ENCODE measurements at places on chromosomes 4 and X. TPM values are rescaled to one million over a fixed set of nuclear protein-coding genes. Genes with fewer than 3 reads are reported as not detected.

The DKK2 gene
- not detected for total RNA-seq

The MXRA5 gene
- total RNA-seq = not detected

The SSR4 gene
- total RNA-seq = 561 TPM

The RTL9 gene
- total RNA-seq = not detected

The PPBP gene
- total RNA-seq = not detected

The POF1B gene
- total RNA-seq = 48.7 TPM

DNA sequence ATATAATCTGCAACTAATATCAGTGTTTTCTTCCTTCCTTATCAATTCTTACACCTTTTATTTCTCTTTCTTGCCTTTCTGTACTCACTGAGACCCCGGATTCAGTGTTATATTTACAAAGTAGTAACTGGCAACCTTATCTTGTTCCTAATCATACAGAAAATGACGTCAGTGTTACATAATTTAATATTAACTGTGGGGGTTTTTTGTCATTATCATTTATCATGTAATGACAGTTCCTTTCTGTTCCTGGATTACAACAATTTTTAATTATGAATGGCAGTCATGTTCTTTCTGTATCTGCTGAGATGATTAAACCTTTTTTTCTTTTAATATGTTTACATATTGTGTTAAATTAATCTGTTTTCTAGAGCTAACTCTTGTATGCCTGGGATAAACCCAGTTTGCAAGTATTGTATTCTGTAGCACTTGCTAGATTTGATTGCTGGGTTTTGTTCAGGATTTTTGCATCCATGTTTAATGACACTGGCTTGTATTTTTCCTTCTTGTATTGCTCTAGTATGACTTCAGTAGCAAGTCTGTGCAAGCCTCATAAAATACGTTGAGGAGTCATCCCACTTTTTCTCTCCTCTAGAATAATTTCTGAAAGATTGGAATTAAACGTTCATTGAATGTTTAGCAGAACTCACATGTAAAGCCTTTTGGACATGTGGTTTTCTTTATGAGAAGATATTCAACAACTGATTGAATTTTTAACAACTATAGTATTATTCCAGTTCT, 10.4 kb upstream of the HSPA4L start:
- DNase-seq = no peak

DNA sequence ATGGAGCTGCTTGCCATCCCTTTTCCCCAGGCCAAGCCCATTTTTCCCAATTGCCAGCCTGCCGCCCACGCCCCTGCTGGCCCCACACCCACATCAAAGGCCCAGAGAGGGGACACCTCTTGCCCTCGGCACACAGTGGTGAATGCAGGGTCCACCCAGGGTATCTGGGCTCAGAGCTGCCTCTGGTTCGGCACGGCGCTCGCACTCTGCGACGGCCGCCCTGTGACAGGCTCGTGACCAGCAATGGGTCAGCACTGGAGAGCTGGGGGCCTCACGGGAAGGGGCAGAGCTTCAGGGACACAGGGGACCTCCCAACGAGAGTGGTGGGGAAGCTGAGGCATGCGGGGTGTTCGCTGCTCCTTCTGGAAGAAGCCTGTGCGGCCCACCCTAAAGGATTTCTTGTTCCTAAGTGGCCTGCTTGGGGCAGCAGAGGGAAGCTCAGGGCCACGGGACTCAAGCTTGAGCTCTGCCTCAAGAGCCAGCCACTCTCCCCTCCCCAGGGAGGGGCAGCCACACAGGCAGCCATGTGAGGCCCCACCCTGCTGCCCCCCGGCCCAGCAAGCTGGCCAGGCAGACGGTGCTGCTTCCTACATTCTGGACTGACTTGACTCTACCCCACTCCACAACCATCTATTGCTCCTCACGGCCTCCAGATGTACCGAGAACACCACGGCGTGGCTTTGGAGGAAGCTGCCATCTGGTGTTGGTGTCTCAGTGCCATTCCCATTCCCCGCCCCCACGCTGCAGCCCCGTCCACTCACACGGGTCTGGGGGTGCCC, 73.7 kb downstream of the ABLIM2 start:
- DNase-seq = no peak

GRCh38 chr4:26860922-26861433, 337 bp downstream of the STIM2 start:
- DNase-seq = peak; percentile 65

- DNase-seq = no peak
Observed at GRCh38 chr4:40875507-40876150, 125.9 kb downstream of the NSUN7 start.

- no peak for DNase-seq
Observed at GRCh38 chrX:118058924-118059323, 57.7 kb downstream of the KLHL13 start.

GRCh38 chr4:73874386-73874785, 5.2 kb downstream of the CXCL1 start:
- DNase-seq = no peak

DNA sequence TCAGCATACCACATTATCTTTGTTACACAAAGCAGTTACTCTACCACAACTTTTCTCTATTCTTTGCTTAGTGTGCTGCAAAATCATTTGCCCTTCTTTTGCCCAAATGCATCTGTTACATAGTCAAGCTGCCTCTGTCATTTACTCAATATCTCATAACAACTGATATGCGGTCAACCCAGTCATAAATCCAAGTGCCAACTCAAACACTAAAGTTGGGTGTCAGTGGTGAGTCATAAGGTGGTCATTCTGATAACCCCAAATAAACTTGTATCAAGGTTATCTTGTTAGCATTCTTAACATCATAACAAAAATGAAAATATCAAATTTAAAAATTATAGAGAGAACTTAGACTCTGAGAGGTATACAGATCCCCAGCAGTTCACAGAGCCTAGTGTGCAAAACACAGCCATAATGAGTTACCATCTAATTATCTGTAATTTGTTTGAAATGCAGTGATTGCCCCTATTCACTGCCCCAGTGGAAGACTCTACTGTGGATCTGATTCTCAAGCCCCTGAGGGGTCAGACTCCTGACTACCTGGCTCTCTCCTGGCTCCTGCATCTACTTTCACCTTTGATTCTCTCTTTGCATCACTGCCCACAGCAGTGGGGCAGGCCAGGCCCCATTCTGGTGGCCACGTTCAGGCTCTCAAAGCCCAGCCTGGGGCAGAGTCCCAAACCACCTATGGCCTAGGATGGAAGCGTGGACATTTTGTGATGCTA, 29.2 kb downstream of the TBC1D9 start:
- DNase-seq = peak; percentile 62

DNA sequence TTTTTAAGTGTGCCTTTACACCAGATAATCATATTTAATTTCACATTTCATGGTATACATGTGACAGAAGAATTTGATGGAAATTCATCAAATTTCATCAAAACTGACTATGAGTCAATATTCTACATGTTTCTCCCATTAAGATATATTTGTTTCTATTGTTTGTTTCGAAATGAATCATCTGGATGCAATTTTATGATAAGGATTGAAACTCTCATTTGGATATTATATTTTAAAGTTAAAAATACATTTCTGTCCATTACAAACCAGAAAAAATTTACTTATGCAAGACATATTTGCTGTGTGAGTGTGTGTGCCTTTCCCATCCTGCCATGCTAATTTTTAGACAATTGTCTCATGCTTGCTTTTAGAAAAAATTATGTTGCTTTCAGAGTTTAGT, 52.2 kb downstream of the SULT1B1 start:
- DNase-seq = no peak

DNA sequence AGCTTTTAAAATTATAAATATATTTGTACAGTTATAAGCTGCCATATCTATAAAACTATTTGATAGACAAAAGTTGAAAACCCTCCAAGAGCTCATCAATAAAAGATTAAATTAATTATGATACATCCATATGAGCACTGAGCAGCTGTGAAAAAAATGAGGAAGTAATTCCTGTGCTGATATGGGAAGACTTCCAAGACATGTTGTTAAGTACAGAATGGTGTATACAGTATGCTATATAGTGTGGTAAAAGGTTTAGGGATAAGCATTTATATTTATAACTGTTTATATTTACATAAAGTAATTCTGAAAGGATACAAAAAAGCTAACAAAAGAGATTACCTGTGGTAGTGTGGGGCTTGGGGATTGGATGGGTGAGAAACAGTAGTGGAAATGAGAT, 92.8 kb upstream of the BMP2K start:
- no peak for DNase-seq

- DNase-seq = no peak
Observed at GRCh38 chrX:386239-386767, 404 bp downstream of the PPP2R3B start.

DNA sequence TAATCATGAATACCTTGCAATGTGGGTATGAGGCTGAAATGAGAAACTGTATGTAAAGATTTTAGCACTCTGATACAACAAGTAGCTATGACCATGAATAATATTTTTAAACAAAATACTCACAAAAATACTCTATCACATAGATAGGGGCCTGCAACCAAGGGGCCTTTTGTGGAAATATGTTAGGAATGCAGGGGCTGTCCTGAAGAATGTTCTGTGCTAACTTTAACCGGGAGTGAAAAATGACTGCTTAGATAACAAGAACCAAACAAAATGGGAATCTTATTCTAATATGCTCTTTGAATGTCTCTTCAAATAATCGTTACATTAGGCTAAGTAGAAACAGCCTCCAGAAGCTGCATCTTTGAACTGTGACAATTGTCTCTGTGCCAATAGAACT, 37.9 kb upstream of the GYPA start:
- no peak for DNase-seq

DNA sequence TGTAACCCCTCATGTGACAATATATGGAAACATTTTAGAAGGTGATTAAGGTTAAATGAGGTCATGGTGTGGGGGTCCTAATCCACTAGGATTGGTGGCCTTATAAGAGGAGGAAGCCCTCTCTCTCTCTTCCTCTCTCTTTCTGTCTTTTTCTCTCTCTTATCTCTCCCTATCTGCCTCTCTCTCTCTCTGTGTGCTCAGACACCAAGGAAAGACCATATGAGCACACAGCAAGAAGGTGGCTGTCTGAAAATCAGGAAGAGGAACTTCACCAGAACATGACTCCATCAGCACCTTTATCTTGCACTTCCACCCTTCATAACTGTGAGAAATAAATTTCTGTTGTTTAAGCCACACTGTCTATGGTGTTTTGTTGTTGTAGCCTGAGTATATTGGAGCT, 1472.2 kb downstream of the PCDH7 start:
- no peak for DNase-seq

DNA sequence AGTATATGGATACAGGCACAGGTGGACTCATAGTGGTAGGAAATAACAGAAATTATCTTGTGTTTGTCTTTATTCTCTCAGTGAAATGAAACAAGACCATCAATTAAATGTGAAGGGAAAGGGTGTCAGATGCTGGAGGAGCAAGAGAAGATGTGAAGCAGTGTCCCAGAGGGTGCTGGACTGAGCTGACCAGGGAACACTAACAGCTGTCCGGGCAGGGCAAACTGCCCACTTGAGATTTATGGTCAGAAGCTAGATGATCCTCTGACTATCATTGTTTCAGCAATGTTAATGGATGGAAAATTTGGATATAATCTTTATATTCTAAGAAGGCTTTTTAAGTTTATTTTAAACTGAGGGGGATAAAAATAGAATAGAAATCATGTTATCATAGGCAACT, 267.2 kb upstream of the SLC7A11 start:
- no peak for DNase-seq

GRCh38 chr4:109007976-109008375, 245.1 kb upstream of the ETNPPL start:
- no peak for DNase-seq

GRCh38 chr4:3452376-3452775, 10.6 kb downstream of the HGFAC start:
- DNase-seq = peak; percentile 52

DNA sequence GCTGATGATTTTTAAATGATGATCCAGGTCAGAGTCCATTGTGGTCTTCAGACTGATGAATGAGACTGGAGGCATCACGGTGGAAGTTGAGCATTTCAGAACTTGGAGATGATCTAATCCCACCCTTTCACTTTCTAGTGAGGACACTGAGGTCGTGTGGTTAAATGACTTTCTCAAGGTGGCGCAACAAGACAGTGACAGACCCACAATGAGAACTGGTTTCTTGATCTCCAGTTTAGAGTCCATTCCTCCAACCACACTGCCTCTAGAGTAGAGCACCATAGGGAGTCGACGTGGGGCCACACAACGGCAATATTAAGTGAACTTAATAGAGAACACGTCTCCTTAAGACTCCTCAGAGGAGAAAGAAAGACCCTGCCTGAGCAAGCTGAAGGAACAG, 381.0 kb downstream of the UNC5C start:
- DNase-seq = no peak

- DNase-seq = no peak
Observed at GRCh38 chrX:150192816-150193215, 170.3 kb upstream of the MAMLD1 start.
